ENCODE measurements at places on chromosomes 4 and X. TPM values are rescaled to one million over a fixed set of nuclear protein-coding genes. Genes with fewer than 3 reads are reported as not detected.

The RIPPLY1 gene
- not detected for total RNA-seq

The ETDB gene
- not detected for total RNA-seq

The PABPC5 gene
- not detected for total RNA-seq

The EREG gene
- 13.3 TPM for total RNA-seq

The GIMD1 gene
- total RNA-seq: not detected
